ENCODE measurements at places on chromosomes 5 and 9.

DNA sequence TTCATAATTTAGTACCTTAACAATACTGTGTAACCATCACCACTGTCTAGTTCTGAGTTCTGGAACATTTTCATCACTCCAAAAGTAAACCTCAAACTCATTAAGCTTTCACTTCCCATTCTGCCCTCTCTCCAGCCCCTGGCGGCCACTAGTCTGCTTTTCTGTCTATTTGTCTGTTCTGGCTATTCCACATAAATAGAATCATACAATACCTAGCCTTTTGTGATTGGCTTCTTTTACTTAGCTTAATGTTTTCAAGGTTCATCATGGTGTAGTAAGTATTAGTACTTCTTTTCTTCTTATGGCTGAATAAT lies 138.7 kb downstream of the RAPGEF6 start:
- no peak for DNase-seq

GRCh38 chr5:82356808-82357671 lies 78.9 kb upstream of the RPS23 start:
- DNase-seq = peak; percentile 85

GRCh38 chr9:136936645-136937170 lies 7.8 kb downstream of the FBXW5 start:
- no peak for DNase-seq

- no peak for DNase-seq
Measured at GRCh38 chr5:173016598-173017046, 33.1 kb downstream of the ATP6V0E1 start.

GRCh38 chr5:71998746-71999145 lies 108.5 kb upstream of the MAP1B start:
- DNase-seq = no peak

- no peak for DNase-seq
Measured at GRCh38 chr9:137448602-137448962, 7.4 kb upstream of the ENTPD8 start.

DNA sequence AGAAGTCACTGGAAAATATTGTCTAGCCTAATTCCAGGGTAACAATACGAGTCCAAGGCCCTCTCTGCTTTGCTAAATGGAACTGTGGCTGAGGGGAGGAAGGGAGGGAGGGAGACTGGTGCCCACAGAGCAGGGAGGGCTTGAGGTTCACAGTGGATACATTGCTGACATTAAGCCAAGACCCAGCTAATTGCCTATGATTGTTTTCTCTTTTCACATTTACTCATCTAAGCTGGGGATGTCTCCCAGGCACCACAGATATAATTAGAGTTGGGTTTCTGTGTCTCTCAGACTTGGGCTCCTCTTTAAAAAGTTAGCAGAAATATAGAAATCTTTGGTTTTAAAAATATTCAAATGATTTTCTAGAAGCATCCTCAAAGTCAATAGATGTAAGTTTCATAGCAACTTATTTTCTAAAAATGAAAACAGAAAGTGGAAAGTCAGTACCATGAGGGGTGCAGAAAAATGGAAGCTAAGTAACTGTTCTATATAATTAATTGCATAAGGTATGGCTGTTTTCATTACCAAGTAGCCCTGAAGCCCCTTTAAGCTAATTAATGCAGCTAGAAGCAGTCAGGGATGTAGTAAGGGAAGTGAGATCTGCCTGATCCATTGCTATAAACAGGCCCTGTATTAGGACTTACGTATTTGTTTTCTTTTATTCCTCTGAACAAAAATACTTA lies 259.8 kb downstream of the NDUFS4 start:
- DNase-seq = no peak

- DNase-seq = no peak
Measured at GRCh38 chr5:161358446-161358845, 188.1 kb downstream of the GABRB2 start.

- no peak for DNase-seq
Measured at GRCh38 chr9:121289772-121290370, 21.9 kb downstream of the GSN start.

DNA sequence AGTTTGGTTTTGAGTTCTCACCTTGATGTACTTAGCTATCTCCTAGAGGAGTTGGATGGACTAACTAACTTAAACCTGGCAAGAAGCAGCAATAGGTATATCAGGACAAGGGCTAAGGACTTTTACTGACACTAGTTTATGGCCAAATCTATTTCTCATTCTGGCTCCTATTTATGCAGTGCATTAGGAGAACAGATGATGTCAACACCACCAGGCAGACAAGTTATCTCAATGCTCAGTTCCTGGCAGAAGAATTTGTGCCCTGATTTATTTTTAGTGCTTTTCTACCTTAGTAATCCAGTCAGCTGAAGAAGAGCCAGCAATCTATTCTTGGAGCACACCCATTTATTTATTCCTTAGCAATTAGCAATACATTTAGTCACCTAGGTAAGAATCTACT lies 30.7 kb upstream of the MYOT start:
- no peak for DNase-seq

- no peak for DNase-seq
Measured at GRCh38 chr5:114296191-114296590, 65.7 kb upstream of the KCNN2 start.

DNA sequence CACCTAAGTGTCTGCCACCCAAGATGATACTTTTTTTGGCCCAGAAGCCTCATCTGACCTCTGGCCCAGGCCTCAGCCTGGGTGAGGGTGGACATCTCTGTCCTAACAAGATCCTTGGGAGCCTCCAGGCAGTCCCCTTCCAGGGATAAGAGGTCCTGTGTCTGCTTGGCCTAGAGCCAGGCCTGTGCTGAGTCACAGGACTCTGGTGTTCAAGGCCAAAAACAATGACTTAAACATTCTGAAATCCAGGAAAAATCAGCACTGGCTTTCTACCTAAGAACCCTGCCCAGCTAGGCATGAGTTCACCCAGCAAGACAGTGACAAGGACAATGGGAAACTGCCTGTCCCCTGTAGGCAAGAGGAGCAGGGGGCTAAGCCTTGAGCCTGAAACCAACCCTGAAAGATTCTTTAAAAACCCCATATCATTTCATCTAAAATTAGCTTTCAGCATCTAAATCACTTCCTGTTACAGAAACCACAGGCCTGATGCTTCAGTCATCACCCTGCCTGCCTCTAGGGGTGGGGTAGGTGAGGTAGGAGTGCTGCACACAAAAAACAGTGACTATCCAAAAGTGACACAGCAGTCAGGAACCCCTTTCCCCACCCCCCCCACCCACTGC lies 29.9 kb downstream of the CSF2 start:
- DNase-seq = peak; percentile 86

GRCh38 chr5:107666051-107666655 lies 4.6 kb downstream of the EFNA5 start:
- DNase-seq = no peak

DNA sequence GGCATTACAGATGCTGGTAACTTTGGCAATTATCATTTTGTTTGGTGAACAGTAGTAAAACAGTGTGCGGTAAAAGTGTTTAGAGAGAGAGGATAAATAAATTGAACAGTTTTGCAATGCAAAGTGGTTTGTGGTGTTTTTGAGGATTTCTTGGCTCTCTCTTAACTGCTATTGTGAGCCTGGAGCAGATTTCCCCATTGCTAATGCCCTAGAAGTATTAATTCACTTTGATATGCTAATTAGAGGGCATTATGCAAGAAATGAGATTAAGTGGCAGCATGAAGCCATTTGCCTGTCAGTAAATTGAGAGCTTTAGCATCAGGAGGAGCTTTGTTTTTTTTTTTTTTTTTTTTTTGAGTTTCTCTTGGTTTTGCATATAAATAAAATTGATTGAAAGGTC lies 8.2 kb downstream of the PBX3 start:
- no peak for DNase-seq

DNA sequence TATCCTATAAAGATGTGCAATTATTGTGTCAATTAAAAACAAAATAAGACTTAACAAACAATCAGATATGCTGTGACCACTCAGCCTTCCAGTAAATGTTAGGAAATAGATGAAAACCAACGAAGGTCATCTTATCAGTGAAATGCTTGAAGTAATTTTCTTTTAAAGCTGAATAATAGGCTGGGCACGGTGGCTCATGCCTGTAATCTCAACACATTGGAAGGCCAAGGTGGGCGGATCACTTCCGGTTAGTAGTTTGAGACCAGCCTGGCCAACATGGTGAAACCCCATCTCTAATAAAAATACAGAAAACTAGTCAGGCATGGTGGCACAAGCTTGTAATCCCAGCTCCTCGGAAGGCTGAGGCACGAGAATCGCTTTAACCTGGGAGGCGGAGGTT lies 31.2 kb downstream of the NLN start:
- no peak for DNase-seq

GRCh38 chr9:127588740-127589506 lies 23.2 kb upstream of the STXBP1 start:
- DNase-seq = no peak

DNA sequence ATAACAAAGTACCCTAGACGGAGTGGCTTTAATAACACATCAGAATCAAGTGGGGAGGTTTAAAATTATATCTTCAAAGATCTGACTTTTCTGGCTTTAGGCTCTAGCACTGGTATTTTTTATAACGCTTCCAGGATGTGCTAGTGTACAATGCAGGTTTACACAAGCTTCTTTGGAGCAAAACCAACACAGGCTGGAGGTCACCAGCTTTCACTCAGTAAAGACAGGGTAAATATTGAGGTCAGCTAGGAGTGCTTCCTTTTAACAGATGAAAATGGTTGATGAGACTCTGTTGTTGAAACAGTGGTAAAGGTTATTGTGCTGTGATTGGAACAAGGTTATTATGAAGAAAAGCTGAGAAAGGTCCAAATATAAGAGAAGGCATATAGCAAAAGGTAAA lies 414.2 kb downstream of the TAF11L14 start:
- no peak for DNase-seq

GRCh38 chr9:121950441-121950840 lies 142.7 kb downstream of the TTLL11 start:
- DNase-seq = no peak

All from stimulated activated CD4-positive, alpha-beta T cell treated with anti-CD3 and anti-CD28 coated beads, Interleukin-1b, Interleukin-23, amount 100 ng/mL, for 48 hours (primary cell).